GM12864 (cell line): ENCODE measurements at places on chromosomes 12 and 14.

DNA sequence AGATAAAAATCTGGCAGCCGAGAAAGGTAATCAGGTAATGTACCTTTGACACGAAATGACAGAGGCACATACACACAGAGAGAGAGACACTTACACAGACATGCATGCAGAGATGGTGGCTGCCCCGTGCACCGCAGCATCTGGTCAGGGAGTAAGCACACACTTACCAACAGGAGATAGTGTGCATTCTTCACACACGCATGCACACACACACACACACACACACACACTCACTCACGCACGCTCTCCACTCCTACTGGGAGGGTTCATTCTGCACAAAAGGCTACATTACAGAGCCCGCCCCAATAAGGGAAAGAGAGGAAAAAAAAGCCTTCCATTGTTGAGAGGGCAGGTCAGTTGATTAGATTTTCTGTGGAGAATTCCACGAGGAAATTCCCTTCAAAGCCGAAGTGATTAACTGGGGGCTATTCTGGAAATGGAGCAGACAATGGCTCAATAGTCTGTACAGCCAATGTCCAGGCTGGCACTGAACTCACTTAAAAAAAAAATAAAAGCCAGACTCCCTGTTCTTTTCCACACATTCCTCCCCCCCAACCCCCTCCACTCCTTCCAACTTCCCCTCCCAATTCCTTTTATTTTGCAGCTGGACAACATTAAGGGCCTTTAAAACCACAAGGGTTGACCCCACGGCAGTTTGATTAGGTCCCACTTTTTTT lies 1.4 kb upstream of the SOX5 start:
- DNase-seq = no peak

DNA sequence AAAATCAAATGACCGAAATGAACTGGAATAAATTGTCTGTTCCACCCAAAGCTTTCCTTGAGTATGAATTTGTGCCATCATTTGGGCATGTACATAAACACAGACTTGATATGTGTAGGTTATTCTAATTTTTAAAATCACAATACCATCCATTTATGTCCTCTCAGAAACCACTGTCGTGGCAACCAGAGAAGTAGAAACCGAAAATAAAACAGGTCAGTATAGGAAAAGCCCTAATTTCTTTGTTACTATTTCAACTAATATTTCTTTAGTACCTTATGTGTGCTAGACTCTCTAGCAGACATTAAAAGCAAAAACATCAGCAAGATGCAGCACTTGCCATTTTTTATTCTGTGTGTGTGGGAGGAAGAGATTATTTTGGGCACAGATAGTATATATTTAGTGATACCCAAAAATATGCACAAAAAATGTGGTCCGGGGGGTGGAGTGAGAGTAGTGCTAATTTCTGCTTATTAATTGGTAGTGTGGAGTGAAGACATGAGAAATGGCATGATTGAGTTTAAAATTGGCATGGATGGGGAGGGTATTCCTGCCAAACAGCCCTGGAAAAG lies 130.8 kb upstream of the CNTN1 start:
- no peak for DNase-seq

- DNase-seq = no peak
Observed at GRCh38 chr12:89861086-89861485, 152.4 kb upstream of the ATP2B1 start.

- no peak for DNase-seq
Observed at GRCh38 chr14:22088614-22089342, 415.2 kb upstream of the OR4E1 start.

DNA sequence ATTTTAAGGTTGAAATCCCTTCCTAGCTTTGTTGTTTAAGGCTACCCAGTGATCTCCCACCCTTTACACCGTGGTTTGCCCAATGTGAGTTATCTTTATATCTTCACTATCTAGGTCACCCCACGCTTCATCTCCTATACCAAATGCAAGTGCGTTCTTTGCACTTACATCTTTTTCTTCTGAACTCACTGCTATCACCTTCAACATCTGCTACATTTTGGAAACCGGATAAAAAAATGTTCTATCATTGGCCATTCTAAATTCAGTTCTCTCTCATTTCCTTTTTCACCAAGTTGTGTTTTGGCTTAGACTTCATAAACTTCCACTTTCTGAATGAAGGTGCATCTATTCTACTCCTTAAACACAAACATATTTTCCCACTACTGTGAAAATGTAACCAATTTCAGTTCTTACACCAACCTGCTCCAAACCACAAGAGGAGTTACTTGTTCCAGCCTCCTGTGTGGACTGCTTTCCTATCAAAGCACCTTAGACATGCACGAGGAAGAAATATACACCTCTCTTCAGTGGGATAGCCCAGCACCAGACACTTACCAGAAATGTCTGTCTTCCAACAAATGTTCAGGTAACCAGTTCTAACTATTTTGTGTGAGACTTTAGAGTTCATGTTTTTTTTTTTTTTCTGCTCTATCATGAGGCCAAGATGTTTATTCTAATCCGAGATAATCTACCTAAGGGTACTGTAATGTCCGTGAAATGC lies 21.9 kb downstream of the CLEC9A start:
- no peak for DNase-seq

- DNase-seq = no peak
Observed at GRCh38 chr14:69493038-69493437, 8.5 kb downstream of the PLEKHD1 start.

DNA sequence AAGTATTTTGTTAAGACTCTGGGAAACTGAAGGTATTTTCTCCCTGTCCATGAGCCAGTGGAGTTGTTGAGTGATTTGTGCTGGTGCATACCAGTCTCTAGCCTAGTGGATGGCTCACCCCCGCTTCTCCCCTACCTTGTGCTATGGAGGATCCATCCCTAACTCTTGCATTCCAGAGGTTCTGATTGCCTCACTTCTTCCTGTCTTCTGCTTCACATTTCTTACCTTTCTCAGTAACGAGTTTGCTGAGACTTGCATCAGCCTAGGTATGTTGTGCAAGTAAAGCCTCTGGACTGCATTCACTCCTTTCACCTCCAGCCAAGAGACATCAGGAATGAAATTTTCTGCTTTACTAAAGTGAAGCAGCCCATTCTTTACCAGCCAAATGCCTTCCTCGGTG lies 391.6 kb downstream of the ZFP36L1 start:
- no peak for DNase-seq

GRCh38 chr14:79502751-79503148 lies 708.6 kb downstream of the DIO2 start:
- DNase-seq = no peak

GRCh38 chr14:95095996-95096395 lies 61.3 kb downstream of the DICER1 start:
- DNase-seq = no peak

- no peak for DNase-seq
Observed at GRCh38 chr14:33376510-33376909, 437.8 kb downstream of the NPAS3 start.

DNA sequence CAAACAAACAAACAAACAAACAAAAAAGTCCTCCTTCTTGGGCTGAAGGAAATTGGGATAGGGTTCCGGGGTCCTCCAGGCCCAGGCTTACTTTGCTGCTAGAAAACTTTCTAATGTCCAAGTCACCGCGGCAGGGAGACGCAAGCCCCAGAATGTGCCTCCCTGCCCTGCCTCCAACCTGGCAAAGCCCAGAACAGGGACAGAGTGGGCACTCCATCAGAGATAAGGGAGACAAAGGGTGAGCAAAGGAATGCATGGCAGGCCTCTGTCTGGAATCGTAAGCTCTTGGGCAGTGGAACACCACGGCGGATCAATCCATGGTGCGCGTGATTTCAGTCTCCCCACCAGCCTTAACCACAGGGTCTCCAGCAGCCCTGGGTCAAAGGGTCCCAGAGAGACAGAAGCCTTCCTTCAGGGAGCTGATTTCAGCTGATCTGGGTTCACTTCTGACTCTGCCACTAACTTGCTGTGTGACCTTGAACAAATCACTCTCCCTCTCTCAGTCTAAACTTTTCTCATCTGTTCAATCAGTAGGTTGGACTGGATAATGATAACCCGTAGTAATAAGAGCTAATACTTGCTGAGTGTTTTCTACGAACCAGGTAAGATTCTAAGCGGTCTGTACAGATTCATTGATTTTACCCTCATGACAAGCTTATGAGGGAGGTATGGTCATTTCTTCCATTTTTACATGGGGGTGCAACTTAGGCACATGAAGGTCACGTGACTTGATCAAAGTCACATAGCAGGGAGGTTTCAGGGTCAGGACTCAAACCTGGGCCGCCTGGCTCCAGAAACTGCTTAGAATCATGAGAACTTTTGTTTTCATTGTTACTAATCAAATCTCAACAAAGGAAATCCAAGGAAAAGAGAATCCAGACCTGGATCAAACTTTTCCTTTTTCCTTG lies 12.7 kb downstream of the RILPL1 start:
- no peak for DNase-seq

GRCh38 chr14:87049950-87050349 lies 943.0 kb downstream of the GALC start:
- DNase-seq = no peak

GRCh38 chr12:79275631-79276030 lies 411.1 kb downstream of the SYT1 start:
- DNase-seq = no peak

- DNase-seq = no peak
Observed at GRCh38 chr14:54348001-54348611, 48.7 kb upstream of the CDKN3 start.

GRCh38 chr14:54129850-54130640 lies 173.4 kb upstream of the BMP4 start:
- DNase-seq = no peak

GRCh38 chr12:98644433-98644711 lies 216 bp downstream of the IKBIP start:
- no peak for DNase-seq

- no peak for DNase-seq
Observed at GRCh38 chr14:96861568-96862310, 64.6 kb downstream of the VRK1 start.

DNA sequence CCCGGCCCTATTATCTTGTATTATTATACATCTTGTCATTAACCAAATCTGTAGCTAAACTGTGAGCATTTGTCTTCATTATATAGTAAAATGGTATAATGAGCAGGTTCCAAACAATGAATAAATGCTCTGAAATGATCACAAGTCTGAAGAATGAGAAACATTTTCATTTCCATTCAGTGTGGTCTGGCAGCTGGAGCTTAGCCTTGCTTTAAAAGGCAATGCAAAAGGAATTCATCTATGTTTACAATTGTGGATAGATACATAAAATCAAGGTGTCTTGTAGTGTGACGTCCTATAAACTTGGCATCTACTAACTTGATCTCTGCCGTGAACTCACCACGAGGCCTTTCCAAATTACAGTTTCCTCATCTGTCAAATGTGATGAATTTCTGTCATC lies 168.3 kb downstream of the RMST start:
- no peak for DNase-seq
